Activated CD4-positive, alpha-beta T cell treated with anti-CD3 and anti-CD28 coated beads, Interleukin-2, amount 10 ng/mL, durations not matched to agents 7 days and 5 days (primary cell): ENCODE measurements at places on chromosomes 6 and 20. TPM values are rescaled to one million over a fixed set of nuclear protein-coding genes. Genes with fewer than 3 reads are reported as not detected.
A peak's percentile ranks its signal among the peaks of the same experiment; 100 is the strongest.

PBOV1 gene
- total RNA-seq: not detected

DNA sequence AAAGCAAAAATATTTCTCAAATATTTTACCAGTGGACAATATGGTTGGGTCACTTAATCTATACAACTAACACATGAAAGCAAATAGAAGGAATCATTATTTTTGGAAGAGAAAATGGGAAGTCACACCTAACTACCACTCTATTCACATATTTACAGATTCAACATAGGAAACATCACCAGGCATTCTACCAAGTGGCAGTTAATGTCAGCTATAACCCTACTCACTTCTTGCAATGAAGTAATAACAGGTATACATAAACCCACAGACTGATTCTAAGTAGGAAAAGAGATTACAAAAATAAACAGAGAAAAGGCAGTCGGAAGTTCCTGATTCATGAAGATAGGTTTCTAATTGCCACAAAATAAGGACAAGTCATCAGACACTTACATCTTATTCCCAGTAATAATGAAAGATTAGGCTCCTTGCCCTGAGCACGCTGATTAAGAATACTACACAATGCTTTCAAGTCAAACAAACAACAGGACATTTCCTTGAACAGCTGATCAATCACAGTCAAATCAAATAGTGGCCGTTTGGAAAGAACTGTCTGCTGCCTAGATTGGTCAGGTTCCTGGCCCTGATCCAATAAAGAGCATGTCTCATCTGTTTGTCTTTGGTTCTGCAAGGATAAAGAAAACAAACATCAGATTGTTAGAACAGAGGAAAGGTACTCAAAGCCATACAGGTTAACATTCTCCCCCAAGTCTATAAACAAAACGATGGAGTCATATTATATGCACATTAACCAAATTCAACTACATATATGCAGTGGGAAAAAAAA lies 79.2 kb upstream of the PLN start:
- no peak overlapping the region for H3K27ac ChIP-seq
- H3K36me3 ChIP-seq: peaks cover 55% of the 10 kb centered on the region
- H3K27me3 ChIP-seq: no peaks in the 10 kb centered on the region
- no peaks in the 10 kb centered on the region for H3K4me1 ChIP-seq
- DNase-seq: no peak

GRCh38 chr6:36126553-36127458 lies 3.5 kb upstream of the MAPK13 start:
- no peak for DNase-seq
- H3K27me3 ChIP-seq: no peaks in the 10 kb centered on the region
- H3K27ac ChIP-seq: peak overlapping the region; percentile 51

DNA sequence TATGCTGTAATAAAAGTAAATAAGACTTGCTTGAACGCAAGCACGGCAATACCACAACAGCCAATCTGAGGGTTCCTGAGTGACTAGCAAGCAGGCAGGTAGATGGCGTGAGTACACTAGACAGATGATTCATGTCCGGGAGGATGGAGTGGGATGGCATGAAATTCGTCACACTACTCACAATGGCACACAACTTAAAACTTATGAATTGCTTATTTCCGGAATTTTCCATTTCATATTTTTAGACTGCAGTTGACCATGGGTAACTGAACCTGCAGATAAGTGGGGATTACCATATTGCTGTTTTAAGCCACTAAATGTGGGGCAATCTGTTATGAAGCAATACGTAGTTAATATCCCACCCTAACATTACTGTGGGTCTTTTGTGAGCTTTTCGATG lies 93.6 kb upstream of the NFATC2 start:
- H3K27me3 ChIP-seq: peaks cover 18% of the 10 kb centered on the region
- H3K36me3 ChIP-seq: no peaks in the 10 kb centered on the region
- H3K27ac ChIP-seq: no peak overlapping the region
- peaks cover 7% of the 10 kb centered on the region for H3K4me1 ChIP-seq

GRCh38 chr20:43954704-43955061 lies 40.0 kb downstream of the TOX2 start:
- no peak for DNase-seq
- H3K4me3 ChIP-seq: peak overlapping the region; percentile 11
- peaks cover 68% of the 10 kb centered on the region for H3K4me1 ChIP-seq
- peaks cover 39% of the 10 kb centered on the region for H3K27me3 ChIP-seq

- peaks cover 9% of the 10 kb centered on the region for H3K27me3 ChIP-seq
- no peaks in the 10 kb centered on the region for H3K4me1 ChIP-seq
- no peaks in the 10 kb centered on the region for H3K36me3 ChIP-seq
- H3K4me3 ChIP-seq: no peak overlapping the region
Observed at GRCh38 chr6:11062715-11063114, 18.6 kb upstream of the ELOVL2 start.

TRIM31 gene
- total RNA-seq: not detected

GRCh38 chr6:36062247-36062646 lies 34.6 kb downstream of the MAPK14 start:
- no peak overlapping the region for H3K4me3 ChIP-seq
- H3K27ac ChIP-seq: no peak overlapping the region
- peaks cover 45% of the 10 kb centered on the region for H3K36me3 ChIP-seq
- no peak for DNase-seq
- peaks cover 11% of the 10 kb centered on the region for H3K4me1 ChIP-seq

EDEM2 gene
- total RNA-seq: 25.0 TPM

DNA sequence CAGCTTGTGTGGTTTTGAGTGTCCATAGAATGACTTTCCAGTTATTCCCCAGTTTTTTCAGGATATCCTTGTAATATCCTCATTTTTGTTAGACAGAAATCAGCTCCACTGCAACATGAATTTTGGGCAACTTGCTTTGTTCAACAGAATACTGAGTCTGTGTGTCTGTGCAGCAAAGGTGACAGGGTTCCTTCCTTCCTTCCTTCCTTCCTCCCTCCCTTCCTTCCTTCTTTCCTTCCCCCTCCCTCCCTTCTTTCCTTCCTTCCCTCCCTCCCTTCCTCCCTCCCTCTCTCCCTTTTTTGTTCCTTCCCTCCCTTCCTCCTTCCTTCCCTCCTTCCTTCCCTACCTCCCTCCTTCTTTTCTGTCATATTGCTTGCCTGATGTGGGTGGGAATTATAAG lies 496.5 kb downstream of the EPM2A start:
- H3K27ac ChIP-seq: no peak overlapping the region
- peaks cover 3% of the 10 kb centered on the region for H3K27me3 ChIP-seq
- H3K4me1 ChIP-seq: no peaks in the 10 kb centered on the region
- DNase-seq: no peak

DNA sequence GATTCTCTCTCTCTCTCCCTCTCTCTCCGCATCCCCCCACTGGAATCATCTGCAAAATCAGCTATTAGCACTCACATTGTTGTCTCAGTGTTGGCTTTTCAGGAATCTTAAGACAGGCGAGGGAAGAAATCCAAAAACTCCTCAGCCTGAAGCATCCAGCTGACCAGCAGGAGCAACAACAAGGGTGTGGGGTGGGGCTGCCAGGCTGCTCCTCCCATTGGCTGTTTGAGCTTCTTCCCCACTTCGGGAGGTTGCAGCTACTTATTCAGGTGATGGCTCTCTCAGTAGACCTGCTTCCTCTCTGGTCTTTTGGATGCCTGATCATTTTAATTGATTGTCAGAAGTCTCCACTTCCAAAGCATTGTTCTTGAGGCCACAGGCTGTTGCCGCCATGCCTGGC lies 24.1 kb upstream of the SLC32A1 start:
- peaks cover 1% of the 10 kb centered on the region for H3K27me3 ChIP-seq
- DNase-seq: no peak
- H3K4me3 ChIP-seq: no peak overlapping the region
- no peaks in the 10 kb centered on the region for H3K36me3 ChIP-seq

GRCh38 chr6:2129182-2129621 lies 116.2 kb downstream of the GMDS start:
- no peak for DNase-seq
- H3K27ac ChIP-seq: no peak overlapping the region
- H3K4me3 ChIP-seq: no peak overlapping the region
- peaks cover 6% of the 10 kb centered on the region for H3K4me1 ChIP-seq
- no peaks in the 10 kb centered on the region for H3K27me3 ChIP-seq

GPANK1 gene
- 34.4 TPM for total RNA-seq

GRCh38 chr6:45469663-45470062 lies 91.9 kb upstream of the SUPT3H start:
- H3K27me3 ChIP-seq: no peaks in the 10 kb centered on the region
- no peak overlapping the region for H3K27ac ChIP-seq
- no peak for DNase-seq
- peaks cover 8% of the 10 kb centered on the region for H3K36me3 ChIP-seq
- peaks cover 11% of the 10 kb centered on the region for H3K4me1 ChIP-seq

RGL2 gene
- 52.8 TPM for total RNA-seq

- H3K4me3 ChIP-seq: peak within 1 kb of the TSS; percentile 77
- H3K36me3 ChIP-seq: peaks cover 2% of the 10 kb centered on the region
- DNase-seq: peak; percentile 28
- peak within 1 kb of the TSS; percentile 47 for H3K27ac ChIP-seq
Observed at GRCh38 chr6:170290296-170291128, at the start of gene DLL1. Gene DLL1 (minus strand): TSS chr6:170291078. CDS start chr6:170290139, 939 bp downstream.

GRCh38 chr6:32196682-32197616 lies 4.5 kb upstream of the GPSM3 start:
- H3K4me3 ChIP-seq: peak overlapping the region; percentile 91
- H3K36me3 ChIP-seq: peaks cover 4% of the 10 kb centered on the region
- H3K27me3 ChIP-seq: no peaks in the 10 kb centered on the region
- peaks cover 31% of the 10 kb centered on the region for H3K4me1 ChIP-seq

DNA sequence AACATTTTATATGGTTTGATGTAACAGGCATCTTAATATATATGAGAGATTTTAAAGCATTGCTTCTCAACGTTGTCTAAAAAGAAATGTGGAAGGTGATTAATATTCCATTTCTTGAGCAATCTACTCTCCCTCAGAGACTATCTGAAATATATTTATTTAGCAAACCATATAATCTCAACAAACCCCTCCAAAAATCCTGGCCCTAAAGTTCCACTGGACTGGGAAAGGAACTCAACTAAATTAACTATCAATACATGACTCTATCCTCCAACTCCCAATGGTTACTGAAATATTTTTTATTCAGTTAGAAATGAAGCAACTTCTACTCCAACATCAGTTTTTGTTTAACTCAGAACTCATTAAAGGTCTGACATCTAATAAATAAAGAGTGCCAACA lies 6.3 kb downstream of the TASP1 start:
- no peak overlapping the region for H3K4me3 ChIP-seq
- H3K4me1 ChIP-seq: peaks cover 24% of the 10 kb centered on the region

DNA sequence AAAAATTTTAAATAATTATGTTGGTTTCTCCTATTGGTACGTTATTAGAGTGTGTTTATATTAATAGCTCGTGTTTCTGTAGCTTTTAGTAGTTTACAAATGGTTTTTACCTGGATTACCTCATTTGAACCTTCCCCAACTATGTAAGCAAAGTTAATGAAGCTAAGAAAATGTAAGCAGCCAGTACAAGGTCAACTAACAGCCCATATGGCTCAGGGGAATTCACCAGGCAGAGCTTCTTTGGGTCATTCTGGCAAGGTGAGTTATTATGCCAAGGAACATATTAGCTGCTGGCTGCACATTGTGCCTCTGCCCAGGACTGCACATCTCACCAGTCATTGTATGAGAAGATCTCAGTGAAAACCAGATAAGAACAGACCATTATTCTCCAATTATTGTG lies 27.0 kb upstream of the MARCKS start:
- H3K4me3 ChIP-seq: no peak overlapping the region
- H3K27me3 ChIP-seq: no peaks in the 10 kb centered on the region
- no peak for DNase-seq
- H3K36me3 ChIP-seq: no peaks in the 10 kb centered on the region
- no peak overlapping the region for H3K27ac ChIP-seq

GRCh38 chr20:50588034-50588736 lies 78.0 kb downstream of the PTPN1 start:
- peak overlapping the region; percentile 69 for H3K27ac ChIP-seq
- DNase-seq: peak; percentile 78
- no peak overlapping the region for H3K4me3 ChIP-seq
- H3K36me3 ChIP-seq: peaks cover 30% of the 10 kb centered on the region

DNA sequence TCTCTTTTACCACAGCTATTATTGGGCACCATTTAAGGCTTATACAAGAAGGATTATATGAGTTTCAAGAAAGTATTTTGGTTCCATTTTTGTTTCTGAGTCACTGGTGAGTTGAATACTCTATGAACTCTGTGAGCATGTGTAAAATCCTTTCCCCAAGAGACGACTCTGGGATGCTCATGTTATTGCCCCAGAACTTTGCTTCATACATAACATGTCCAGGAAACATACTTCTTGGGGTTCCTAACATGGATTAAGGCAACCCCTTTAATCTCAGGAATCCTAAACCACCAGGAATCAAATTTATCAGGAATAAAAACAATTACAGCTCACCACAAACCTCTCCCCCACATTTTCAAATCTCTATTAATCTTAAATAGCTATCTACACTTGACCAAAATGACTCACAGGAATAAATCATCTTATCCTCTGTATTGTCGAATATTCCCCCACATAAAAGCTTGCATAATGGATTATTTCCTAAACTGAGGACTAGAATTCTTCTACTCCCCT lies 117.5 kb upstream of the COL21A1 start:
- H3K4me3 ChIP-seq: no peak overlapping the region
- H3K4me1 ChIP-seq: no peaks in the 10 kb centered on the region
- no peak overlapping the region for H3K27ac ChIP-seq
- no peaks in the 10 kb centered on the region for H3K36me3 ChIP-seq
- DNase-seq: no peak
- no peaks in the 10 kb centered on the region for H3K27me3 ChIP-seq

DNA sequence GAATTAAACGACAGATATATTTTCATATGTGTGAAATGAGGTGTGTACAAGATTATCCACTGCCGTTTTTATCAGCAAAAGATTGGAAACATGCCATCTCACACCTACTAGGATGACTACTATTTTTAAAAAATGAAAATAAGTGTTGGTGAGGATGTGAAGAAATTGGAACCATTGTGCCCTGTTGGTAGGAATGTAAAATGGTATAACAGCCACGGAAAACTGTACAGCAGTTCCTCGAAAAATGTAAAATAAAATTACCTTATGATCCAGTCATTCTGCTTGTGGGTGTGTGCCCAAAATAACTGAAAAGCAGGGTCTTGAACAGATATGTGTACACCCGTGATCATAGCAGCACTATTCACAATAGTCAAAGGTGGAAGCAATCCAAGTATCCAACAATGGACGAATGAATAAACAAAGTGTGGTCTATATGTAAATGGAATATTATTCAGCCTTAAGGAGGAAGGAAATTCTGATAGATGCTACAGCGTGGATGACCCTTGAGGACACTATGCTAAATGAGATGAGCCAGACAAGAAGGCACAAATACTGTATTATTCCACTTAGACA lies 27.0 kb upstream of the CCN5 start:
- H3K27me3 ChIP-seq: no peaks in the 10 kb centered on the region
- H3K4me1 ChIP-seq: peaks cover 19% of the 10 kb centered on the region
- H3K4me3 ChIP-seq: no peak overlapping the region
- no peak for DNase-seq
- no peak overlapping the region for H3K27ac ChIP-seq
- H3K36me3 ChIP-seq: peaks cover 2% of the 10 kb centered on the region

LINC00237 gene
- not detected for total RNA-seq

GRCh38 chr6:157667211-157668008 lies 155.6 kb upstream of the SNX9 start:
- no peak overlapping the region for H3K27ac ChIP-seq
- peaks cover 1% of the 10 kb centered on the region for H3K36me3 ChIP-seq
- peak; percentile 70 for DNase-seq
- H3K4me3 ChIP-seq: no peak overlapping the region

MLIP gene
- not detected for total RNA-seq

GRCh38 chr20:58024241-58024721 lies 204.2 kb downstream of the ANKRD60 start:
- H3K4me1 ChIP-seq: no peaks in the 10 kb centered on the region
- no peak overlapping the region for H3K27ac ChIP-seq
- no peak overlapping the region for H3K4me3 ChIP-seq
